ENCODE measurements at places on chromosomes 3 and 15.

GRCh38 chr3:40088527-40089170, 220.9 kb upstream of the EIF1B start:
- DNase-seq, result no peak

DNA sequence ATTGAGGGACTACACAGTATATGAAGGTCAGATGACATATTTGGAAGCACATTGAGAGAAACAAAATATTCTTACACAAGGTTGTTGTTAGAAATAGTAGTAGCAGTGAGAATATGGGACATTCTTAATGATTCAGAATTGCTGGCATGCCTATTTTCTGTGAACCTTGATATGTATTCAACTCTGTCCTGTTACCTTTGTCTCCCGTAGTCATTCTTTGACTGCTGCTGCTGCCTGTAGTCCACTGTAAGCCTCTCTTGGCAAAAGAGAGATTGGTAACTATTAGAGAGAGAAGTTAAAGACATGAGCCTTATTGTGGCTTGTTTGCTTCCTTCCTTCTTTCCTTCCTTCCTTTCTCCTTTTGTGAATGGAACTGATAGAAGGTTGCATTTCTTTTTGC, 64.5 kb downstream of the TCF12 start:
- no peak for DNase-seq

DNA sequence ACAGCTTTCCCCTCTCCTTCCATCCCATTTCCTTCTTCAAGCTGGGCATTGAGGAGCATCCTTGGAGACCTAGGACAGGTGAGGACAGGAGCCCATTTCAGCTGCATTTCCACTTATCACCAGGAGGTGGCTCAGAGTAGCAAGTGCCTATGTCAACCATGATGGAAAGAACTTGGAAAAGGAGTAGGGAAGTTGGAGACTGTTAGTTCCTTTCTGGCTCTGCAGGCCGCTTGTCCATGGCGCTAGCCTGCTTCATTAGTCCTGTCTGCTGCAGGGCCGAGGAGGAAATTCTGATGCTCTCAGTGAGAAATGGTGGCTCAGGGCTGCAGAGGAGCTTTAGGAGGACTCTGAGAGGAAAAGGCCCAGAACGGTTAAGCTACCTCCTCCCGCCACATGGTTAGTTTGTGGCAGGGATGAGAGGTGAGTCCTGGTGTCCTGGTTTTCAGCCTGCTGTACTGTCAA, 7.0 kb upstream of the CD276 start:
- DNase-seq, result peak; percentile 60

DNA sequence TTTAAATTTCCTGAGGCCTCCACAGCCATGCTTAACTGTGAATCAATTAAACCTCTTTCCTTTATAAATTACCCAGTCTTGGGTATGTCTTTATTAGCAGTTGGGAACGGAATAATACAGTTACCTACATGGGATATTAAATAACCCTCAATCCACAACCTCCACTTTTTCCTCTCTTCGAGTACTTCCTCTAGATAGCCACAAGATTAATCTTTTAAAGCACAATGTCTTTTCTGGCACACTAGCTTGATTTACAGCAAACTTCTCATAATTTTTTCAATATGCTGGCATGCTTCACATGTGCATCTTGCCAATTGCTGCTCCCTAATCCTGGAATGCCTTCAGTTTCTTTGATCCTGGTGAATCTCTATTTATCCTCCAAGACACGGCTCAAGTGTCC, 92.2 kb downstream of the P2RY1 start:
- DNase-seq, result no peak

DNA sequence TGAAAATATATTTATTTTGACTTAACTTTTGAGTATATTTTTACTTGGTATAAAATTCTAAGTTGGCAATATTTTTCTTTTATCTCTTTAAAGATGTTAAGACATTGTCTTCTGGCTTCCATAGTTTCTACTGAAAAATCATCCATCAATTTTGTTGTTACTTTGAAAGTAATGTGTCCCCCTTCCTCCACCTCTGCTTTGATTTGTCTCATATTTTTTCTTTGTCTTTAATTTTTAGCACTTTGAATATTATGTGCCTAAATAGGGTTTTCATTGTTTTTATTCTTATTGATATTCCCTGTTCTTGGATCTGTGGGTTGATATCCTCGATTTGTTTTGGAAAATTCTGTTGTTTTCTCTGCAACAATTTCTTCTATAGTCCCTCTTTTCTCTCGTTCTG, 157.4 kb downstream of the CD47 start:
- DNase-seq, result no peak

DNA sequence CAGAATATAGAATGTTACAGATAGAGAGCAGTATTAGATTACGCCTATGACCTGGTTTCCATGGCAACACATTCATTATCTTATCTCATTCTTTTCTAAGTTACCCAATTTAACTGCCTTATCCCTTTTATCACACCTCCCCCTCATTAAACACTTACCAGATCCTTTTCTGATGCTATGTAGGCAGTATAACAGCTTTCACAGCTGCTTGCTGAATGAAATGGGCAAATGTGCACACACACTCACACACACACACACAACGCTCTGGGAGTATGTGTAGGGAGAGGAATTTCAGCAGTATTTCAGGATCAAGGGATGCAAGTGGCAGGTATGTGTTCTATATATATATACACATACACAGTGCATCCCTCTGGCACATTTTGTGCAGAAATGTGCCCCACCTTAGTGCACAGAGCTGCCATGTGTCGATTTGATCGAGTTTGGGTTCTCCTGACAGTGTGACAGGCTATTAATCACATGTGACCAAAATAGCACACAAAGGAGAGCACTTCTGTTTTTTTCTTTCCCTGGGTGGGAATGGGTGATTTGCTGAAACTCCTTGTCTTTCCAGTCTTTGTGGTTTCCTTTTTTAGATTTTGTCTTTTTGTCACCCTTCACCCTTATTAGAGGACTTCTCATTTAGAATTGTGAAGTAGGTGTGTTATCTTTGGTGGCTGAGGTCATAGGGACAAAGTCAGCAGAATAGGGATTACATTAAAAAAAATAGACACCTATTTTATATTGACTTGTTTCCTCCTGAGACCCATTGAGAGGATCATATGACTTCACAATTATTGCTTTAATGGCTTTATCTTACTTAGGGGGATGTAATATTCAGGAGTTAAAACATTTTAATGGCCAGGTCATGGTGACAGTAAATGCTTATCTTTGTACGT, 553.7 kb downstream of the PDCD6IP start:
- DNase-seq, result no peak

DNA sequence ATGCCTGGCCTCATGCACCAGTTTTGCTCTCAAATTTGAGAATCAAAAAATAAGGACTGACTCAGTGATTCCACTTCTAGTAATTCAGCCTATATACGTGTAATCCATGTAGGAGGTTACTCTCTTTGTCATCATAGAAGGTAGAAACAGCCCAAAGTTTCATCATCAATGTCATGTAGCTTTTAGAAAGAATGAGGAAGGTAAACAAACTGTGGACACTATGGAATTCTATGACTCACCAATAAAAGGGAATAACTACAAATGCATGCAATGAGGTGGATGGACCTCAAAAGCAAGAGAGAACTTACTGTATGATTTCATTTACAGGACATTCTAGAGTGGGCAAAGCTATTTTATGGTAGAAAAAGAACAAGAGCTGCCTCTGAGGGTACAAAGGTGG, 93.2 kb upstream of the LRIG1 start:
- DNase-seq, result peak; percentile 97
